ENCODE measurements at places on chromosomes 12 and 14.

DNA sequence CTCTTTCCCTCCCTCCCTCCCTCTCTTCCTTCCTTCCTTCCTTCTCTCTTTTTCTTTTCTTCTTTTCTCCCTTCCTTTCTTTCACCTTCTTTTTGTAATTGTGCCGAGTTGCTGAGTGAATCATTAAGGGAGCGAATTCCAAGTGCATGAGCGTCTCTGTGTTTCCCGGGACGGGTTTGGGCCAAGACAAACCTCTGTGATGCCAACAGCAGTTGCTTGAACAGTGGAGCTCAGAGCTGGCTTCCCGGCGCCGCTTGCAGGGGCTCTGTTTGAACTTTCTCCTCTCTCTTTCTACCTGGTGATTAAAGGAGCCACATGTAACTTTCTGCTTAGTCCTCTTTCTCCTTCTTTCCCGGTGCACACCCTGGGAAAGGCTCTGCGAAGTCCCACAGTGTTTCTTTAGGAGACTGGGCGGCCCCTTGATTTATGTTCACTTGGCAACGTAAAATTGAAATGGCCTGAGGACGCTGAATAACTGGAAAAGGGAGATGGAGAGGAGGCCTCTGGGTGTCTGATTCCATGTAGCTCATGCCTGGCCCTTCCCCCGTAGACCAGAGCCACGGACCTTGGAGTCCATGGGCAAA is 33.7 kb upstream of the MAP1LC3B2 start:
- peak; percentile 50 for DNase-seq

- no peak for DNase-seq
Observed at GRCh38 chr12:121184984-121185889, 24.7 kb upstream of the P2RX4 start.

- DNase-seq, result no peak
Observed at GRCh38 chr12:52740584-52740983, 36.6 kb downstream of the KRT76 start.

- DNase-seq, result no peak
Observed at GRCh38 chr12:109244073-109244472, 65.0 kb downstream of the FOXN4 start.

DNA sequence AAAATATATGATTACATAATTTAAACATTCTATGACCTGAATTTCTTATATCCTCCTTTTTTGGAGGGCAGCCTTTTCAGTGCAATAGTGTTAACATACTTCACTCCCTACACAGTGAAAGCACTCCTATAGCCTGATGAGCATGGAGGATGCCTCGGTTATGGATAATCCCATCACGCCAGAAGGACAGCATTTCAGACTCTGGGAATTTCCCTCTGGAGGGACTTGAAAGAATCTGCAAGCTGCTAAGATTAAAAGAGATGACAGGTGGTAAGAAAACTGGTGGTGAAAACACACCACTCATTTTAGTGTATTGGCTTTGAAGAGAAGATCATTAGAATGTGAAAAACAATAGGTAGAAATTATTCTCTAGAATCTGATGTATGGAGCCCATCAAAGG is 99.3 kb upstream of the LMNTD1 start:
- DNase-seq, result no peak

DNA sequence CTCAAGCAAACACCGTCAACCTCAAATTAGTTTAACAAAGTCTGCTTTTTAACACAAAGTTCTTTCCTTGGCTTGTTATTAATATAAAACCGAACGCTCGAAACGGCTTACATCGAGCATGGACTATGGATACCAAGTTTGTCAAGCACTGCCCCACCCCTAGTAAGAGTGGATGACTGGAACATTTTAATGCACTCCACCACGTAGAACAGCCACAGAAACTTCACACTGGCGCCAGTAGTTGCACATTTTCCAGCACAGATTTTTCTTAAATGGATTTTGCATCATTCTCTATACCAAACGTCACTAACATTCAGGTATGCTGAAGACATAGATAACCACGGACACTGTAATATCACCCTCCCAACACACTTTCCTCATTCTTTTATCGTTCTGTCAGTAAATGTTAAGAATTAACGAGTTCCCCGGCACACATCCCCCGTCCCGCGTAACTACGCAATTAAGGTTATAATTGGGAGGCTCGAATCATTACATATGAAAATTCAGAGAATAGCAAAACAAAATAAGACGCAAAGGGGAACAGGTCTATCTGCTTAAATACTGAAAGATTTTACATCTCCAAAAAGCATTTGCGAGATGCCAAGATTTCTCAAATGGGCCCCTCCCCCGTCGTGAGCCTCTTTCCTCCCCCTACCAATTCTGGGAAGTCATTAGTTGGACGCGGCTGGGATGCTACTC is 990 bp downstream of the FERMT2 start:
- no peak for DNase-seq

GRCh38 chr14:35366056-35366451 is 38.5 kb downstream of the NFKBIA start:
- no peak for DNase-seq

DNA sequence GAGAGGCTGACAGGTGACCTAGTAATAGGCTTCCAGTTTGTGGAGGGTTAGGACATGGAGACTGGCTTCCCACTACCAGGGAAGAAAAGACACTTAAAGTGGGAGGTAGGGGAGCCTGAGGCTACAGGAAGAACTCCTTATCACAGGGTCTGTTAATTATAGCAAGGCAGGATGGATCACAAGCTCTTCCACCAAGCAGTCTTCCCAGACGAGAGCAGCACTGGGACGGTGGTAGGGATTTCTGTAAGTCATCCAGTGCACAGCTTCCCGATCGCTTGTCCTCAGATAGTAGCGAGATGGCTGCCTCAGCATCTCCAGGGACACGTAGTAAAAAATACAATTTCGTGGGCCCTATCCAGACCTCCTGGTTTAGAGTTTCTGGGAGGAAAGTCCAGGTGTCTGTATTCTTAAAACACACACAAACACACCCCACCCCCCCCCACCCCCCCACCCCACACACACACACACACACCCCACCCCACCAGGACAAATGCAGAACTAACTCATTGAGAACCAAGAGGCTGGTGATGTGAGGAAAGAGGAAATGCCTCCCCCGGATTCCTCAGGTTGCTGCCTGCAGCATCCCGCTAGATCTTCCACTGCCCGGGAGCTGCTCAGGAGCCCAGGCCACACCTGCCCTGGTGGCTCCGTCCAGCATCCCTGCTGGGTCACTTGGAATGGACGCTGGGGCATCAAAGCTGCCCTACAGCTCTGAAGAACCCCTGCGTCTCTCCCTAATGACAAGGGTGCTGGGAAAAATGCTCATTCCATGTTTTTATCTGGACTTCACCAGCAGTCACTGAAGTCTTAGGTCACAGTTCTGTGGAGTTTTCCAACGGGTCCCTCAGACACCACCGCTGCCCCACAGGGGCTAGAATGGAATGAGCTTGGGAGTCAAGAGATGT is 307.2 kb downstream of the CACNA1C start:
- DNase-seq, result no peak

DNA sequence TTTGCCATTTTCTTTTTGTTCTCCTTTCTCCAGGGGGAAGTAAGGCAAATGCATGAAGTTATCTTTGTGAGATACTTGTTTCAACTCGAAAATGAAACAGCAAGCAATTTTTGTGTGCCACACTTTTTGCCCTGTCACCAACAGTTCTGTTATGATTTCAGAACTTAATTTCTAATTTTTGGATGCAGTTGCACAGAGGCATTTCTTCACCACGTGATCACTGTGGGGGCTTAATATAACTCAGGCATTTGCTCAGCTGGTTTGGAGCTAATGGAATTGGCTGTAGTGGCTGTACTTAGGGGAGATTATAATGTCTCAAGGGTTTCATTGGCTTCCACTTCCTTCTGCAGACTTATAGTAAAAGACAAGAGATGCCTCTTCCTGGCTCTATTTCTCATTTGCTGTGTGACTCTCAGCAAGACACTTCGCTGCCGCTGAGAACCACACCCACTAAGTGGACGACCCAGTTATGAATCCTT is 452.4 kb downstream of the RAD51B start:
- no peak for DNase-seq

- no peak for DNase-seq
Observed at GRCh38 chr14:71321574-71322315, 414.5 kb downstream of the PCNX1 start.

DNA sequence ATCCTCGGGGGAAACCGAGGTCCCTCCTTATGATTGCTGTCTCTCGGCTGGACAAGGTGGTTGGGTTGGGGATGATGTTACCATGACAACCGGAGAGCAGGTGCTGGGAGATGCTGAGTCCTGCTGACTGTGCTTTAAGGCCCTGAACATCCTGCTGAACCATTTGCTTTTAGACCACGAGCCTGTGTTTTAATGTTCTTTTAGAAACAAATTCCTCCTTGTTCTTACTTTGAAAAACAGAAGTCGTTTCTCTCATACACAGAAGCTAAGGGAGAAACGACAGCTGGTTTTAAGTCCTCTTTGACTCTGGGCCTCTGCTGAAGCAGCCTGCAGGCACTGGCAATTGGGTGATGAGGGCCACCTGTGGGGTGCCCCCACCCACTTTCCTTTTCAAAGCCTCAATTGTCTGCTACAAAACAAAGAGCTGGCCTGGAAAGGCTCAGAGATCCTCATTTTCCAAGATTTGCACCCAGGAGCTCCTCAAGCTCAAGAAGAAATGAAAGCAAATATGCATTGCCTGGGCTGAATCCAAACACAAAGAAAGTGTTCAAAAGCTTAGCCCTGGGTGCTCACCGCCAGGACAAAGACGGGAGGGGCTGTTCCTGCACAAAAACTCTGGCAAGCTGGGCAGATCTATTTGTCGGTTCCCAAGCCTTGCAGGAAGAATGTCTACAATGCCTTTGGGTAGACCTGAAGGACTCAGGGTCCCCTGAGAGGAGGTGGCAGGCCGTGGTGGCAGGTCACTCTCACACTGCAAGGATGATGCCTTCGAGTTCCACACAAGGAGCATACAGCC is 90.0 kb upstream of the CLMN start:
- no peak for DNase-seq

GRCh38 chr14:55586411-55586810 is 6.4 kb downstream of the KTN1 start:
- no peak for DNase-seq

- DNase-seq, result no peak
Observed at GRCh38 chr14:53772936-53773335, 183.7 kb downstream of the BMP4 start.

GRCh38 chr12:2396448-2396871 is 343.7 kb downstream of the CACNA1C start:
- no peak for DNase-seq

DNA sequence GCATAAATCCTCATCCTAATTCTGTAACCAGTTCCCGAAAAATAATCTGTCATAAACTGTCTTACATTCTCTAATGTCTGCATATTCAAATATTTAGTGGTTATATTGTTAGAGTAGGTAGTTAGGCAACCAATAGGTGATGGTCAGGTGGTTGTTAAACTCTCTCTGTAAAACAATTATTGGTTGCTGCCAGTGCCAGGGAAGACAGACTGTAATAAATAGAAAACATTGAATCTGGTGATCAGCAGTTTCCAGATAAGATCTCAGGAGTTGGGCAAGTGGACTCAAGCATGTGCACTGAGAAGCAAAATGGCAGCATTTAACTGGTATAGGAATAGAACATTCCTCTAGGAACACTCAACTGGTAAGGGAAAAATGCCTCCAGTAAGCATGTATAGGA is 325.5 kb downstream of the ACSS3 start:
- DNase-seq, result no peak

DNA sequence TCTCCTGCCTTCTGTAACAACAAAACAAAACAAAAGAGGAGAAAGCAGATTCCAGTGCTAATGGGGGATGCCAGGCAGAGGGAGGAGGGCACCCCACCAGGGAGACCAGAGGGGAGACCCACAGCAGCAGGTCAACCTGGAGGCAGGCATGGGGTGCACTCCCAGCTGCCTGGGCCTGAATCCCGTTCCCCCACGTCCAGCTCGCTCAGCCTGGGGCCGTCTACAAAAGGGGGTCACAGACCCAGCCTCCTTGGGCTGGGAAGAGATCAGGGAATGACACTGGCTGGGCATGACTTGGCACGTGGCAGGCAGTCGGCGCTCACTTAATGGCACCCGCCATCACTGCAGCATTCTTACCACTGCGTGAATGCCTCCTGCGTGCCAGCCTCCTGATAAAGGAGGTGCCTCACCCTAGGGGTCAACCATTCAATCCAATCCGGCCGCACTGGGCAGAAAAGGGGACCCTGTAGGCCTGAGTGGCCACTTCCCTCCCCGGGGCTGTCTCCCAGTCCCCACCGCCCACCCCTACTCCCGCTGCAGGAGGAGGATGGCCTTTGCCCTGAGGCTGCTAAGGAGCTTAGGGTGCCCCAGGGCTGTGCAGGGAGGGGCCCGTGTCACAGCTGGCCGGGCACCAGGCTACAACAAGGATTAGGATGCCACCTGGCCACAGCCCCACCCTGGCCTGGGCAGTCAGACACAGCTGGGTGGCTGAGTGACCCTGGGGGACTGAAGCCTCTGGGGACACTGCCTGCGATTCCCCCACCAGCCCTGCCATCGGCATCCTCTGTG is 87.5 kb downstream of the NCOR2 start:
- DNase-seq, result no peak

DNA sequence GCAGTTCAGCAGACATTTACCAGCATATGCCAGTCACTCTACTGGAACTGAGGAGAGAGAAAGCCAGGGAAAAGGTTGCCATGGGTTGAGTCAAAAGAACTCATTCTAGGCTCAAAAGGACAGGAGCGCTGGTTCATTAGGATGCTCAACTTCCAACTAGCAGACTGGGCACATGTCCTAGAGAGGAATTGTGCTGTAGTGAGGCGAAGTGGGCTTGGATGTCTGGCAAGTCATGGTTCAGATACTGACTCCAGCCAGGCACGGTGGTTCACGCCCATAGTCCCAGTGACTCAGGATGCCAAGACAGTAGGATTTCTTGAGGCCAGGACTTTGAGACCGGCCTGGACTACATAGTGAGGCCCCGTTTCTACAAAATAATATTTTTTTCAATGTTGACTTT is 281.5 kb downstream of the CACNA1C start:
- peak; percentile 13 for DNase-seq

GRCh38 chr12:79174626-79175025 is 310.1 kb downstream of the SYT1 start:
- DNase-seq, result no peak

DNA sequence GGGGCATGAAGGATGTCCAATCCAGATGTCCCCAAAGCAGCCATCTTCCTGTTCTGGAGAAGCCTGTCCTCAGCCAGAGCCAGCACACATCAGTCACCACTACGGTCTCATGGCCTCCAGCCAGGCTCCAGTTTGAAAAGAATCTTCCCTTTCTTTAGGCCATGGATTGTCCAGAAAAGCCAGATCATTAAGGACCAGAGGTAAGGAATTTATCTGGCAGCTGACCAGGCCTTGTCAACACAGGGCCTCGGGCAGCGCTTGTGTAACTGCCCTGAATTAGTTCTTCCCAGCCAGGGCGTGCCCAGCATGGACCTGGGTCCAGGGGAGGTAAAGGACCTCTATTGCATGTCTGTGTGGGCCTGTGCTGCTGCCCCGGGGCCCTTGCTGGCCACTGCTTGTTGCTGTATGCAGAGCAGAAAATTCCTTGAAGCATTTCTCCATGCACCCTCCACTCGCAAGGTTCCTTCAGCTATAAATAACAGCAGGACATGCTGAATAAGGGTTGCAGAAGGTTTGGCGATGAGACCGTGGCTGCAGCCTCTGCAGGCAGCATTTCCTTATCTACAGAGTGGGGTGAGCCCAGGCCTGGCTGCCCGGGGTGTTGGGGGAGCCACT is 21.7 kb upstream of the VPS37B start:
- DNase-seq, result no peak

- DNase-seq, result no peak
Observed at GRCh38 chr12:102891756-102892155, 25.3 kb downstream of the PAH start.

- DNase-seq, result no peak
Observed at GRCh38 chr14:64807551-64807950, 72.2 kb downstream of the SPTB start.
